ENCODE measurements at places on chromosomes 2 and 18. TPM values are rescaled to one million over a fixed set of nuclear protein-coding genes. Genes with fewer than 3 reads are reported as not detected.

The UGT1A10 gene
- not detected for total RNA-seq

The DPP4 gene
- total RNA-seq, result 15.5 TPM

The UGT1A5 gene
- total RNA-seq, result not detected

The KCNJ3 gene
- not detected for total RNA-seq

The ZC3H8 gene
- 22.2 TPM for total RNA-seq

The CLEC4F gene
- total RNA-seq, result not detected

The LYG1 gene
- total RNA-seq, result 4.0 TPM

The CCDC148 gene
- 1.7 TPM for total RNA-seq

The GKN1 gene
- total RNA-seq, result not detected

The CRYBA2 gene
- not detected for total RNA-seq

The INO80C gene
- total RNA-seq, result 11.9 TPM

The EMILIN1 gene
- total RNA-seq, result 21.0 TPM

The CNDP1 gene
- total RNA-seq, result not detected

The ALK gene
- 1.3 TPM for total RNA-seq

The TRABD2A gene
- total RNA-seq, result 3.6 TPM

The NYAP2 gene
- total RNA-seq, result not detected

The MYO1B gene
- total RNA-seq, result 34.3 TPM

The ABCA12 gene
- not detected for total RNA-seq

The FBLN7 gene
- 1.3 TPM for total RNA-seq

The UGT1A4 gene
- not detected for total RNA-seq

The RGPD3 gene
- total RNA-seq, result 0.85 TPM

The CAPN14 gene
- not detected for total RNA-seq

The KRTCAP3 gene
- 0.66 TPM for total RNA-seq

The IL36RN gene
- total RNA-seq, result not detected

The GALNT1 gene
- 48.4 TPM for total RNA-seq

The PDE1A gene
- 11.0 TPM for total RNA-seq

The BOLL gene
- total RNA-seq, result not detected

The PARD6G gene
- 1.8 TPM for total RNA-seq

The ADD2 gene
- total RNA-seq, result 1.5 TPM

The AKAIN1 gene
- not detected for total RNA-seq

The SERPINB13 gene
- total RNA-seq, result not detected

The SLC19A3 gene
- total RNA-seq, result 322 TPM

The TLK1 gene
- 31.8 TPM for total RNA-seq

The ATP8B1 gene
- 8.6 TPM for total RNA-seq

The FMNL2 gene
- total RNA-seq, result 50.5 TPM

The SPP2 gene
- total RNA-seq, result not detected

The CDH7 gene
- total RNA-seq, result not detected

The POTEJ gene
- total RNA-seq, result not detected

The ABCB11 gene
- total RNA-seq, result 89.1 TPM

The CLIP4 gene
- 92.3 TPM for total RNA-seq

The CREG2 gene
- total RNA-seq, result not detected

The REG1B gene
- not detected for total RNA-seq

All from subcutaneous adipose tissue (tissue), 4 donors.